ENCODE measurements at places on chromosomes 5 and 9.

DNA sequence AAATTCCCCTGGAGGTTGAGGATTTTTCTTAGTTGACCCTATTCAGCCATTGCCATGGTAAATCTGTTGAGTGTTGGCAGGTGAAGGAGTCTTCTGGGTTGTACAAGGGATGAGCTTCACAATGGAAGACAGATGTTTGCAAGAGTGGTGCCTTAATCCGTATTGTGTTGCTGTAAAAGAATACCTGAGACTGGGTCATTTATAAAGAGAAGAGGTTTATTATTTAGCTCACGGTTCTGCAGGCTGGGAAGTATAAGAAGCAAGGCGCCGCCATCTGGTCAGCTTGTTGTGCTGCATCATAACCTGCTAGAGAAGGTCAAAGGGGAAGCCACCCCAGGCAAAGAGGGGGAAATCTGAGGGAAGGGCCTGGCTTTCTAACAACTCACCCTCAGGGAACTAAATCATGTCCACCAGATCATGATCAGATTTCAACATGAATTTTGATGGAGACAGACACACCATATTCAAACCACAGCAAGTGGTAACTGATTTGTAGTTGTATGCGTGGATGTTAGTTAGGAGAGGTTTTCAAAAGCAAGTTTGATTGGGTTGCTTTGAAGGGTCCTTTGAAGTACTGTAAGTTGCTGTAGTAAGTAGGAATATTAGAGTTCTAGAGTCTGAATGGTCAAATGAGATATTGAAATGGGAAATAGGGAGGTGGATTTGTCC is 2.5 kb downstream of the TNPO1 start:
- peak; percentile 36 for DNase-seq

GRCh38 chr5:60371065-60371464 is 328.9 kb downstream of the DEPDC1B start:
- no peak for DNase-seq

- DNase-seq = no peak
Measured at GRCh38 chr9:123080444-123080843, 47.0 kb downstream of the GPR21 start.

DNA sequence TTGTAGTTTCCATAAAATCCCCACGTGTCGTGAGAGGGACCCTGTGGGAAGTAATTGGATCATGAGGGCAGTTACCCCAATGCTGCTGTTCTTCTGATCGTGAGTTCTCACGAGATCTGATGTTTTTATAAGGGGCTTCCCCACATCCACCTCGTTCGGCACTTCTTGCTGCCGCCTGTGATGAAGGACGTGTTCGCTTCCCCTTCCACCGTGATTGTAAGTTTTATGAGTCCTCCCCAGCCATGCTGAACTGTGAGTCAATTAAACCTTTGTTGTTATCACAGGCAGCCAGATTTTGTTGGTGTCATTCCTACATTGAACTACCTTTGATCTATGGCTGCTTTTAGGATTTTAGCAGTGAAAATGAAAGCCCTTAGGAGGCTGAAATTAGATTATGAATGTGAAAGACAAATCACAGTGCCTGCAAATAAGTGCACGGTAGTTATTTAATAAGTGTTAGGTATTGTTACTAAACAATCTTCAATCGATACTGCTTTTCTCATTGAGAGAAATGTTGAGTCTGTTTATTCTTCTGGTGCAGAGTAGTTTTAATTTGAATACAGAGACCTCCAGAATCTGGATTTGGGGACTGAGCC is 68.0 kb upstream of the C6 start:
- DNase-seq = no peak

DNA sequence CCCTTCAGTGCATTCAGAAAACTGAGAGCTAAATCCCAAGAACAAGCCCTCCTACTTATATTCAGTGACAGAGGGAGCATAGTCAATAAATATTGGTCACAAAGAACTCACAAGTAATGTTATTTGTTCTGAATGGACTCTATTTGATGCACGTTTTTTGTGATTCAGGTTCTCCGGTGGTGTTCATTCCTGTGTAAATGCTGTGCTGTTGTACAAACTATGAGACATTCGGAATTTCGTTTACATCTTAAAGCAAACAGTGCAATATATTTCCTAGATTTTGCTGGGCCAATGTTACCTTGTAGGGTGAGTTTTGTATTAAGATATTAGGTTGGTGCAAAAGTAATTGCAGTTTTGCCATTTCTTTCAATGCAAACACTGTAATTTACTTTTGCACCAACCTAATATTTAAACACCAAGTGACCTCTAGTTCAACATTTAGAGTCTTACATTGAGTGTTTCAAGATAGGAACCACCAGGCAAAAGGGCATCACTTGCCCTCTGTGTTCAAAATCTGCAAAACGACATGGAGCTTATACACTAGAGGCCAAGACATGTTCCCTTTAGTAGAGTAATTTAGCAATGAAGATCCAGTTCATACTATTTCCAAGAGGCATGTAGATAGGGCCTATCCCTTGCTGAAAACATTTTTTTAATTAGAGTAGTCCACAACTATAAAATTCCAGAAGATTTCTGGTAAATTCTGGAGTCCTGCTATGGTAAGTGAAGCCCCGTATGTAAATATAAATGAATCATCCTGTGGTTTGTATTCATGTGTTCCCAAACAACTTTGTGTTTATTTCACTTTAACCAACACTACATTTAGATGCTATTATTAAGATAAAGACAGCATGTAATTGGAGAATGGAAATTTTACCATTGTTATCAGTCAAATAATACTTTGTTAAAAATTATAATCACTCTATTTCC is 444.0 kb upstream of the PTGER4 start:
- DNase-seq = no peak

Data from SHP77 treated with DMSO at 0.1 percent for 48 hours (cell line).